ENCODE measurements at places on chromosomes 7 and 10.

DNA sequence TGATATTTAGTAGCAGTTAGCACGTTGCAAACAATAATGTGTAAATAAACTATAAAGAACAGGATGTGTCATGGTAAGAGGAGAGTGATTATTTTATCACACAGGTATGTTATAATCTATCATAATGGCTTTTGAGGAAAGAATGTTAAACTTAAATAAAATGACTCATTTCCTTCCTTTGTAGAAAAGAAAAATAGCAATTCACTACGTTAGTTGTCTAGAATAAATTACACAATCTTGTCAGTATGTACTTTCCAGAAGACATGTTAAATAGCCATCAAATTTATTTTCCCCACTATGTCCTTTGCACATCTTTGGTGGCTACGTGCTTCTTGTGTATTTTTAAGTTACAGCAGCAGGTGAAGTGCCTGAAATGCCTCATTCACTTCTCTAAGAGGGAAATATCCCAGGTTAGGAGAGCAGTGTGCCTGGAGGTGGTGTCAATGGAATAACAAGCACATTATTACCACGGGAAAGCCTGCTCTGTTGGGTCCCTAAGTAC, 133.8 kb downstream of the SEMA3A start:
- no peak for DNase-seq

DNA sequence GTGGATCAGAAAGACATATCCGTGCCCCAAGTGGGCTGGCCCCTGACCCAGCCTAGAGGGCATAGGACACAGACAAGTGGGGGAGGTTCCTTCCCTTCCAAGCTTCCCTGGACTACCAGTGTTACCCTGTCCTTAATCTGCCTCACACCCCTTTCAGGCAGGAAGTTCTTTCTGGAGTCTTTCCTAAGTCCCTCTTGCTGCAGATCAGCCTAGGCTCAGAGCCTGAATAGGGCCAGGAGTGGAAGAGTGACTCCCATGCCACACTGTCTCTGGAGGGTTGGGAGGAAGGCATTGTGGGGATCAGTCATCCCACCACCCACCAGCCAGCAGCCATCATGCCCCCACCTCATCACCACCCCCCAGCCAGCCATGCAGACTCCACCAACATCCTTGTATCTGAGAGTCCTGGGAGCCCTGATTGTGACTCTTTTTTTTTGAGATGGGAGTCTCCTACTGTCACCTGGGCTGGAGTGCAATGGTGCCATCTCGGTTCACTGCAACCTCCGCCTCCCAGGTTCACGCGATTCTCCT, 22.6 kb downstream of the POLL start:
- no peak for DNase-seq

- no peak for DNase-seq
Observed at GRCh38 chr10:44865289-44865671, 45.9 kb upstream of the TMEM72 start.

GRCh38 chr7:77284616-77285015, 85.0 kb upstream of the FGL2 start:
- DNase-seq = no peak

- no peak for DNase-seq
Observed at GRCh38 chr10:76352300-76352699, 920.9 kb downstream of the LRMDA start.

DNA sequence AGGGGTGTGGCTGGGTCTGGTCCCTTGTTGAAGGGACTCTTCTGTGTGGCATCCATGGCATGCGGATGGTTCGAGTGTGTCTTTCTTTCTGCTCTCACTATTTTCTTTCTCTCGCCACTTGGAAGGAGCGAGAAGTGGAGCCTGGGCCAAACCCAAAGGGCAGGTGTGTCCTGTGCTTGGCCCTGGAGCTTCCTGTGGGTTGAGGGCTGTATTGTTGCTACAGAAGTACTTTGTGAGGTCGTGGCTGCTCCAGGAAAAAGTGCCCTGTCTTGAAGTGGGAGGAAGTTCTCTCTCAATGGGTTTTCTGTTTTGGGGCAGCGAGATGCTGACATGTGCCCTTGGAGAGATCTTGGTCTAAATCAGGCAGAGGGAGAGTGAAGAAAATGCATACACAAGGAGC, 72.0 kb downstream of the DOCK1 start:
- no peak for DNase-seq

DNA sequence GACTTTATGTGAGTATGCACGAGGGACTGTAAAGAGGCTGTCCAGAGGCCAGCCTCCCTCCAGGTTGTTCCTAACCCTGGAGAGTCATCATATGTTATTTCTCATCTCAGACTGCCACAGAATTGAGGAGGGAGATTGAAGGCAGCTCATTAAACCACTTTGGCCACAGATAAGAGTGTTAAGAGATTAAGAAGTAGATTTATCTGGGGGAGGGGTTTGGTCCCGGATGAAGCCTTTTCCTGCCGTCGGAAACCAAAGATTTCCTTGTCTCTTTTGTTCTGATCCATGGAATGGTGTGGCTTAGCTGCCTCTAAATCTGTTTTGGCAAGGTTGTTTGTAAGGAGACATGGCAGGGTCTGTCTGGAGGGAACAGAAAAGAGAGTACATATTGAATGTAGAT, 338.8 kb downstream of the AUTS2 start:
- no peak for DNase-seq

- no peak for DNase-seq
Observed at GRCh38 chr10:59779756-59780533, 26.7 kb upstream of the MRLN start.

DNA sequence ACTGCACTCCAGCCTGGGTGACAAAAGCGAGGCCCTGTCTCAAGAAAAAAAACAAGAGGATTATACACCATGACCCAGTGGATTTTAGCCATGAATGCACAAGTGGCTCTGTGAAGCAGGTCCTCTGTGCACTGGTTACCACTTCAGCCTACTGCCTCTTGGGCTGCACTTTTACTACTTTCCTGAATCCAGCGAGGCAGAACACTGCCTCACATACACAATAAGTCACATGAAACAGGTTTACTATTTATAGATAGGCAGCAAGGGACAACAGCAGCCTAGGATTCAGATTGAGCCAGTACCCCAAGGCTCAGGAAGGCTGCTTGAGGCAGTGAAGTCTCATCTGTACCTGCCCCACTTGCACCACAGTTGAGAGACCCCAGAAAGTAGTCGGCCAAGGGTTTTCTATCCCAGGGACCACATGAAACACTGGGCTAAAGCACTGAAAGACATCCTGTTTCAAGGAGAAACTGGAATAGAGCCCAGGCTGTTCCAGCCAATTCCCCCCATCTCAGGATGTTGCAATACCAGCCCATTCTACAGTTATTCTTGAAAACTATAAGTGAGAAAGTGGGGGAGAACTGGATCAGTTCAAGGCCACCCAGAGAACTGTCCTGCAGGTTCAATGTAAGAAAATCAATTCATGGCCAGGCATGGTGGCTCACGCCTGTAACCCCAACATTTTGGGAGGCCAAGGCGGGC, 10.3 kb upstream of the OGDH start:
- DNase-seq = no peak

- DNase-seq = no peak
Observed at GRCh38 chr10:71912431-71912830, 51.8 kb upstream of the CHST3 start.

GRCh38 chr7:49800031-49800430, 26.6 kb downstream of the VWC2 start:
- no peak for DNase-seq

DNA sequence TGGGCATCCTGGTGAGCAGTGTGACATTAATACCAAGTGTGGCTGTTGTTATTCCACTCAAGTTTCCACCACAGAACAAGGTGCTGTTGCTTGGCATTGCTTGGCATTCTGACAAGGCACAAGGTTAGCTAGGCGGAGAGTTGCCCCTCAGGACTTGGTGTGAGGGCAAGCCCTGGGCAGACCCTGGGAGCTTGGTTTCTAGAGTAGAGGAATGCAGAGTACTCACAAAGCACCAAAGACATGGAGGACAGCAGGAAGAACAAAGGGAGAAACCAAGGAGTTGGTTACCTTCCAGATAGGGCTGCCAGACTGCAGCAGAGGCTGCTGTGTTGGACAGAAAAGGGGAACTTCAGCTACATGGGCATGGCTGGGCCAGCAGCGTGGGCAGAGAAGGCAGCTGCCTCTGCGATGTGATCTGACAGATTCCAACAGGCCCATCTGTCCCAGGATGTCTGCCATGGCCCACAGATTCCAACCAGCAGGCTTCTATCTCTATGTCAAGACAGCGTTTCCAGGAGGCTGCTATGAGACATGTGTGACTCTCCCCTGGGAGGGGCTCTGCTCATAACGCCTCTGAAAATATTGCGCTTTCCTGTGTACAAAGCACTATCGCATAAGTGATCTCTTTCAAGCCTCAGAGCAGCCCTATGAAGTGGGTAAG, 1.8 kb downstream of the GOLGA7B start:
- DNase-seq = no peak

DNA sequence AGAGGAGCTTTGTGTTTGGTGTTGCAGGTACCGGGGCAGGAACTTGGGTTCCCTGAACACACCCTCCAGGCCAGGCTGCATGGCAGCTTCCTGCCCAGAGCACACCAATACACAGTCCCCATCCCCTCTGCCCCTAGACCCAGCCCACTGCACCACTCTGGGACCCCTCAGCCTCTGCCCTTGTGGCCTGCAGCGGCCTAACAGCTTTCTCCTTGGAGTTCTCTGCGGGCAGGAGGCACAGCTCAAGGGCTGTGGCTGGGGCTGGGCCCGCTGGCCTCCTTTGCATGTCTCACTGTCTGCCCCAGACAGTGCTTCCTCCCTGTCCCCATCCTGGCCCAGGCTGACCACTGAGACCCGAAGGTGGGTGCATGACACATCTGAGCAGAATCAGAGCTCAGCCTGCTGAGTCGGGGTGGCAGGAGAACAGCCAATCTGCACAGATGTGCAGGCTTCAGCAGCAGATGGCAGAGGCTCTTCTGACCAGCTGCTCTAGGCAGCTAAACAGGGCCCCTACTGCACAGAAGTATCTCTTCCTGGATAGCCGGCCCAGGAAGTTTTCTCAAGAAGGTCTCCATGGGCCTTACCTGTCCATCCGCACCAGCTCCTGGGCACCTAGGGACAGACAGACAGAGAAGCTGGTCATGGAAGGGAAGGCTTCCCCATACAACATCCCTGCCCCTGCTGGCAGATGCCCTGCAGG, 20.8 kb downstream of the VSIR start:
- DNase-seq = no peak

DNA sequence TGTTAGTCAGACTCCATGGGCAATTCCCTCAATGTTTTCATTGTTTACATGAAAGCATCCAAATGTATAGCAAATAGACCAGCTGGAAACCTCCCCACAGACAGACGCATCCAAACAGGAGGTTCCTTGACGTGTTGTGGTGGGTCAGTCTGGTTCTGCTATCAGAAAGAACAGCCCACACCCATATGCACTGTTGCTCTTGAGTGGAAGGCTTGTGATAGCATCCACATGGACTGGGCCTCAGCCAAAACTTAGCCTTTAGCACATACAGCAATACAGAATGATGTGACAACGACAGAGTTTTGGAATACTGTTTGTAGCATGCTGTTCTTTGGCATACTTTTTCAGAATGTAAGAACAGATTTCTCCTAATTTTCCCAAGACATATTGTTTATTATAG, 299.2 kb upstream of the ETV1 start:
- DNase-seq = no peak

GRCh38 chr10:98104125-98104524, 30.3 kb upstream of the R3HCC1L start:
- DNase-seq = no peak

DNA sequence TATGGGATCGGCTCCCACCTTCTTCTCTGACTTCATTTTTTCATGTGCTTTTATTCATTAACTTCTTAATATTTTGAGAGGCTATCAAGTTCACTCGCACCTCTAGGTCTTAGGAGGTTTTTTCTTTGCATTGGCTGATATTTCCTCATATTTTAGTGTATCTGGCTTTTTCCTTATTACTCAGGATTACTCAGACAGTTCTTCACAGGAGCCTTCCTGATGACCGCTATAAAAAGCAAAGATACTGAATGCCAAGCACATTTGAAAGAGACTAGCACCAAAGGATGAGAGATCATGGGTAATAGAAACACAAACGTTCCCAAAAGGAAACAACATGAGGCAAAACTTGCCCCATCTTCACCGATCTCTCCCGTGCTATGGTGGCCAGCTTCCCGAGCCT, 409.2 kb upstream of the KLF6 start:
- DNase-seq = no peak

- no peak for DNase-seq
Observed at GRCh38 chr10:98971464-98971863, 264.2 kb downstream of the HPSE2 start.

DNA sequence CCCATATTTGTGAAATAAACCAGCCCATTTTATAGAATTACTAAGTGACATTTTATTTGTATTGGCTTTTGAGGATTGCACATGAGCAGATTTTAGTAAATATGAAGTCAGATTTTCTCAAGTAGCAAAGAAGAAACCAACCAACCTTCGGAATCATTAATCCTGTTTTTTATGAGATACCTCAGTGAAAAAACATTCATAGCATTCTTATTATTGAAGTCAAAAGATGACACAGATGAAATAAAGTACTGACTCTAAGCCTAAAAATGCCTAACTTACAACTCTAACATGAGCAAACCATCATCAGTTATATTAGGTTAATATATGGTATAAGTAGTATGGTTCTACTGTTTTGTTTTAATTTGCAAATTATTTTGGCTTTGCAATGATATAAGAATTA, 59.9 kb upstream of the AGBL3 start:
- no peak for DNase-seq

GRCh38 chr10:78414380-78414779, 380.7 kb downstream of the RPS24 start:
- DNase-seq = no peak

GRCh38 chr10:35225204-35225603, 98.6 kb downstream of the CREM start:
- DNase-seq = no peak

- no peak for DNase-seq
Observed at GRCh38 chr7:18087687-18088078, 60.0 kb upstream of the PRPS1L1 start.

DNA sequence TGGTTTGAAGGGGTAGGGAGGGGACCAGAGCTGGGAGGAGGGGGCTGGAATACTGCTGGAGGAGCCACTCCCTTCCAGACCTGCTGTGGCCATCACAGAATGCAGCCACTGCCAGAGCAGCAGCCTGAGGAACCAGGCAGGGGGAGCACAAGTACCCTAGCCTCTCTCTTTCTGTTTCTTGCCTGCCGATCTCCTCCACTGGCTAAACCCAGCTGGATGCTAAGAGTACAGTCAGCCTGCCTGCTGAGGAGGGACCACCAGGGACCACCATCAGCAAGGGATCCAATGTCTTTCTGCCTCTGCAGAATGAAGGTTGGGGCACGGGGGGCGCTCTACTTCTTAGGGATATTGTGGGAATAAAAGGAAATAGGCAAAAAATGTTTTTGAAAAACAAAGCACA, 4.7 kb downstream of the BLVRA start:
- DNase-seq = no peak
